ENCODE measurements at places on chromosomes 2 and 18. TPM values are rescaled to one million over a fixed set of nuclear protein-coding genes. Genes with fewer than 3 reads are reported as not detected.

ALLC gene
- polyA plus RNA-seq, result not detected

ZSWIM2 gene
- polyA plus RNA-seq, result not detected

MEIS1 gene
- 55.7 TPM for polyA plus RNA-seq

OXER1 gene
- polyA plus RNA-seq, result 0.22 TPM

SCYGR4 gene
- not detected for polyA plus RNA-seq

SLC9A2 gene
- 0.08 TPM for polyA plus RNA-seq

G6PC2 gene
- polyA plus RNA-seq, result not detected

GKN2 gene
- polyA plus RNA-seq, result not detected

DNA sequence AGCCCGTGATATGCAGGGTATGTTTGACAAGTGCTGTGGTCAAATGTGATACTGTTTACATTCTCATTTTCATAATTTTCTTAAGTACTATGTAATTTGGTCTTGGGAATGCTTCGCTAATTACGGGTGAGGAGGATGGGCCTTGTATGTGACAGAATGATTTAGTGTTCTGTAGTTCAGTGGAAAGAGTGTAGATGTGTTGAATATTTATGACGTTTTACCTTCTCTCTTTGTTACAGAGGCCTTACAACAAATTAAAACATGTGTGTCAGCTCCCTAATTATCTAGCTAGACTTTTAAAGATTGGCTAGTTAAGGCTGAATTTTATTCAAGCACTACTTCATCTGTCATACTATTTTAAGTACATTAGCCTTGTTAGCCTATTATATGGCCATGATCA, 10.6 kb upstream of the CHRNA1 start:
- DNase-seq, result no peak

- DNase-seq, result no peak
Observed at GRCh38 chr18:58915006-58915799, 50.5 kb downstream of the ZNF532 start.

- DNase-seq, result peak; percentile 10
Observed at GRCh38 chr2:240704651-240705050, 13.0 kb downstream of the AQP12A start.

- no peak for DNase-seq
Observed at GRCh38 chr18:49161627-49162026, 210.9 kb upstream of the SMAD7 start.

DNA sequence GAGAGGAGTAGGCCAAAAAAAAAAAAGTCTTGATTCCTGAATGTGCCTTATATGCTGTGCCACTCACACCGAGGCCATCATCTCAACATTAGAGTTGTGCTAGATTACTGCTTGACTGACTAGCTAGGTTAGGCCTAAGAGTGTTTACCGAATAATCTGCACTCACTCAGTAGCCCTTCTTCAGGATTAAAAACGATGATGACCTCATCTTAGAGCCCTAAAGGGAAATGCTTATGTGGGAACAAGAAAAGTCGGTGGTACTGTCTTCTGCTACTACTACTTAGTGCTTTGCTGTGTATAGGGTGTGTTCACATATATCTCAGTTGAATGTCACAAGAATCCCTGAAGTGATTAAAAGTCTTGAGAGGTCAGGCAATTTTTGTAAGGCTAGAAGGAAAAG, 54.3 kb downstream of the THOC1 start:
- no peak for DNase-seq

DNA sequence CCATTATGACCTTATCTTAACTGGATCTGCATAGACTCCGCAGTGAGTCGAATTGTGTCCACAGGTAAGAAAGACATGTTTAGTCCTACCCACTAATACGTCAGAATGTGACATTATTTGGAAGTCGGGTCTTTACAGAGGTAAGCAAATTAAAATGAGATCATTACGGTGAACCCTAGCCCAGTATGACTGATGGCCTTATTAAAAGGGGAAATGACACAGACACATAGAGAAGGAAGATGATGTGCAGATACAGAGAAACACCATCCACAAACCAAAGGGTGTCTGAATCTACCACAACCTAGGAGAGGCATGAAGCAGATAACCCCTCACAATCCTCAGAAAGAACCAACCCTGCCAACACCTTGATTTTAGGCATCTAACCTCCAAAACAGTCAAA, 135.6 kb downstream of the GALNT1 start:
- DNase-seq, result no peak

- no peak for DNase-seq
Observed at GRCh38 chr2:192017844-192018243, 171.0 kb upstream of the CAVIN2 start.

DNA sequence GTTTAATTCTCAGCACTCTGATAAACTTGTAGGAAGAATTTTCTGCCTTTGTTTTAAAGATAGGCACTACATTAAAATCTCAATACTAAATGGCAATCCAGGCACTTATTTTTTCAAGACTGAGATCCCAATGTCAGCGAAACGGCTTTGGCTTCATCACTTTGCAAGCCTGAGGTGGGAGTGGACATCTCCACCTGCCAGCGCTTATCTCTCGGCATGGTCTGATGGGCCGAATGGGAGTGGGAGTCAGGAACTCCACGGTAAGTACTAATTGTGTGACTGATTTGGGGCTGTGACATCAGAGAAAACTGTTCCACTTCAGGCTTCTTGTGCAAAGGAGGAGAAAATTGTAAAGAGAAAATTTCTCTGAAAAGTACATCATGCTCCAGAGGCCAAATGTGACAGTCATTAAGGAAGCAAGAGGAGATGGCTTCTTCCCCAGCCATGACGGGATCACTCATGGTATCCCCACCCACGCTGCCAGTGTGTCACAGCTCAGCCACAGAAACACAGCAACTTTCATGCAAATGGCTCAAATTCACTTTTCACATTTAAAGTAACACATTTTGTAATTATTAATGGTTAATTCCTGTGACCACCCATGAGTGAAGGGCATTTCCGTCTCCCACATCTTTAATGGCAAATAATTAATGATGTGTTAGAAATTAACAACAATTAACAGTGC, 385.5 kb upstream of the HNRNPA3 start:
- DNase-seq, result no peak

DNA sequence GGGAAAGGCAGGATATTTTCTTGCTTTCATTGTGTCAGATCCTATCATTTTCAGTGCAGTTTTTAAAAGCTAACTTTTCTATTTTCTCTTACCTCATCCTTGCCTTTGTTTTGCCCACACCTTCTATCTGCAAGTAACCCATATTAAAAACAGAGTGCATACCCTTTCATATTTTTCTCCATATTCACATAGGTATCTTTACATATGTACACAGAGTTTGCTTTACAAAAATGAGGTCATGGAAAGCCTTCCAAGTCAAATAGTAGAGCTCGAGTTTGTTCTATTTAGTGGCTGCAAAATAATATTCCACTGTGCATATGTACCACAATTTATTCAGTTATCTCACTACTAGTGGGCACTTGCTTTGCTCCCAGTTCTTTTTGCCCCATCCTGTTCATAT, 3.9 kb upstream of the DHRS9 start:
- DNase-seq, result no peak

DNA sequence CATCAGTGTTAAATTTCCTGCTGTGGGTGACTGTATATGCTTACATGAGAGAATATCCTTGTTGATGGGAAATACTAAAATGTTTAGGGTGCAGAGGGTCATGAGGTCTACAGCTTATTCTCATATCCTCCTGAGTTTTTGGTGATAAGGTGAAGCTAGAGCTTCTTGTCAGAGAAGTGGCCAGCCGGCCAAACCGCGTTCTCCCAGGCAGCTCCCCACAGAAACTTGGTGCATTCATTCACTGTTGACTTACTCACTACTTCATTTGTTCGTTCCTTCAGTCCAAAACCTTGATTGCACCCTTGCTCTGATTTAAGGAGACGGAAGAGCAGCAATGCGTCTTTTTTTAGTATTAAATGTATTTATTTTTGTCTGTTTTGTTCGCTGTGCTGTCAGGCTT, 8.7 kb downstream of the SNED1 start:
- DNase-seq, result no peak

DNA sequence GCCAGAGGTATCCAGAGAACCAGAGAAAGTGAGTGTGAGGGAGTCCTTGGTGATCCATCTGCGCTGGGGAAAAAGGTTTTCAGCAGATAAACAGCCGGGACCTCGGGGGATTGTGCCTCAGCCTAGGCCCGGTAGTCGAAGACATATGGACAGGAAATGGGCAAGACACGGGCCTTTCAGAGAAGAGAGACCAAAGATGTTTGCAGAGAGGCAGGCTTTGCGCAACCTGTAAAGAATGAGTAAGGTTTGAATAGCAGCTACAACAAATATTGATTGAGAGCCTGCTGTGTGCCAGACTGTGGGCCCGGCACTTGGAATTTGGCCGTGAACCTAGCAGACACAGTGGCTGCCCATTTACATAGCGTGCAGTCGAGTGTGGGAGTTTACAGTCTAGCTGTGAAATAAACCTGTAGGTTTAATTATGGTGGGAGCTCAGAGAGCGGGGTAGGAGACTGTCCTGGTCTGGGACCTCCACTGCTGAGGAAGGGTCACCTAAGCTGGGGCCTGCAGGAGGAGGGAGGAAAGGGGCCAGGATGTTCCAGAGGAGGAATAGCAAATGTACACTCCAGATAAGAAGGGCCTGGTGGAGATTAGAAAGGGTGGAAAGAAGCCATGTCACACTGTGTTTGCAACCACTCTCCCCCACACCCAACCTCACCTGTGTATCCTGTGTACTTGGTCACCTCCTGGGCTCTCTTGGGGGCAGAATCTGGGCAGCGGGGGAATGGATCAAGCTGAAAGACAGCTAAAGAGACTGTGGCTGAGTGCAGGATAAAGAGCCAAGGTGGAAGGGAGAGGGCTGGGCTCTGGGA, 3.0 kb downstream of the SH2D6 start:
- peak; percentile 13 for DNase-seq

GRCh38 chr2:241909769-241910168, 40.2 kb downstream of the RTP5 start:
- peak; percentile 2 for DNase-seq

- no peak for DNase-seq
Observed at GRCh38 chr2:212136216-212136795, 402.3 kb downstream of the ERBB4 start.

DNA sequence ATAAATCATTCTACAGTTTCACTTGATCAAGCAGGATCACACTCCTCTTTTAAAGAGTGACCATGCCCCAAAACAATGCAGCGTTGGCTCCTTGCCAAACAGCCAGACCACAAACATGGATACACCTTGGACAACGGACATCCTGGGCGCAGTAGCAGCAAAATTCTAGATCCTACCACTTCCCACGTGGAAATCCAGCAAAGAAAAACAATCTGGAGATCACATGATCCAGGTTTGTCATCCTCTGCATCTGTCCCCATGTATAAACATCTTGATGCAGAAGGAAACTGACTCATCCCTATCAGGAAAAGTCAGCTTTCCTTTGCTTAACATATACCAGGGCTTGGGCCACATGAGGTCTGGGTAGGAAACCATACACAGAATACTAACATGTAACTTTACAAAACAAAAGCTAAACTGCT, 53.1 kb downstream of the ZNF521 start:
- DNase-seq, result peak; percentile 61

DNA sequence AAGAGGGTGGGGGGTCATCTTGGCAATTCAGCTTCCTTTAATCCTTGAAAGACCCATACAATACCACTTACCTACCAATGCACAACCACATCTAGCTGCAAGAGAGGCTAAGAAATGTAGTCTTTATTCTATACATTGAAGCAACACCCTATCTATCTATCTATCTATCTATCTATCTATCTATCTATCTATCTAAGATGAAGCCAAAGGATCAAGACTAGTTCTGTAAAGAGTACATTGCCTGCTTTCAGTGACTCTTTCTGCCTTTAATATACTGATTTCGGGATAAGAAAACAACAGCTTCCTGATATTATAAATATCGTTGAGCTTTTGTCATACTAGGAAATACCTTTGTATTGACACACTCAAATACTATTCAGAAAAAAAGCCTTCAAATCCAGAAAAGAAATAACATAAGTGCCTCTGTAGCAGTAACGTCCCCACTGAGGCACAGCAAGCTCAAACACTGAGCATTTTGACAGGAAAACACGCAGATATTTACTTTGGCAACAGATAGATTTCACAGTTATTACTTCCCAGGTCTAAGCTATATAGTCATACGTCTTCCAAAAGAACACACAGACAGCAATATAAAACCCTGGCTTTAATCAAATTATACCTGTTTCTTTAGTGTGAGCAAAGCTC, 139.4 kb upstream of the SERTAD2 start:
- no peak for DNase-seq

DNA sequence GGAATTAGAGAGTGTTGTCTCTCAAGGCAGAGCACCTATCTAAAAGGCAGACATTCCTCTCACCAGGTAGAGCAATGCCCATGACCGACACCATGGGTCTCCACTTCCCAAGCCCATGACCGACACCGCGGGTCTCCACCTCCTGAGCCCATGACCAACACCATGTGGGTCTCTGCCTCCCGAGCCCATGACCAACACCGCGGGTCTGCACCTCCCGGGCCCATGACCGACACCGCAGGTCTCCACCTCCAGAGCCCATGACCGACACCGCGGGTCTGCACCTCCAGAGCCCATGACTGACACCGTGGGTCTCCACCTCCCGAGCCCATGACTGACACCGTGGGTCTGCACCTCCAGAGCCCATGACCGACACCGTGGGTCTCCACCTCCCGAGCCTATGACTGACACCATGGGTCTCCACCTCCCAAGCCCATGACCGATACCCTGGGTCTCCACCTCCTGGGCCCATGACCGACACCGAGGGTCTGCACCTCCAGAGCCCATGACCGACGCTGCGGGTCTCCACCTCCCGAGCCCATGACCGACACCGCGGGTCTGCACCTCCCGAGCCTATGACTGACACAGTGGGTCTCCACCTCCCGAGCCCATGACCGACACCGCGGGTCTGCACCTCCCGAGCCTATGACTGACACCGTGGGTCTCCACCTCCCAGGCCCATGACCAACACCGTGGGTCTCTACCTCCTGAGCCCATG, 262.4 kb upstream of the SALL3 start:
- DNase-seq, result no peak

DNA sequence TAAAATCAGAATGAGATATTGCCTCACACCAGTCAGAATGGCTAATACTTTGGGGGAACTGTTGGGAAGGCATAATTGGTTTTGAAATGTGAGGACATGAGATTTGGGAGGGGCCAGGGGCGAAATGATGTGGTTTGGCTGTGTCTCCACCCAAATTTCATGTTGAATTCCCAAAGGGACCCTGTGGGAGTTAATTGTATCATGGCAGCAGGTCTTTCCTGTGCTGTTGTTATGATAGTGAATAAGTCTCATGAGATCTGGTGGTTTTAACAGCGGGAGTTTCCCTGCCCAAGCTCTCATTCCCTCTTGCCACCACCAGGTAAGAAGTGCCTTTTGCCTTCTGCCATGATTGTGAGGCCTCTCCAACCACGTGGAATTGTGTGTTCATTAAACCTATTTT, 59.6 kb downstream of the CSRNP3 start:
- no peak for DNase-seq

DNA sequence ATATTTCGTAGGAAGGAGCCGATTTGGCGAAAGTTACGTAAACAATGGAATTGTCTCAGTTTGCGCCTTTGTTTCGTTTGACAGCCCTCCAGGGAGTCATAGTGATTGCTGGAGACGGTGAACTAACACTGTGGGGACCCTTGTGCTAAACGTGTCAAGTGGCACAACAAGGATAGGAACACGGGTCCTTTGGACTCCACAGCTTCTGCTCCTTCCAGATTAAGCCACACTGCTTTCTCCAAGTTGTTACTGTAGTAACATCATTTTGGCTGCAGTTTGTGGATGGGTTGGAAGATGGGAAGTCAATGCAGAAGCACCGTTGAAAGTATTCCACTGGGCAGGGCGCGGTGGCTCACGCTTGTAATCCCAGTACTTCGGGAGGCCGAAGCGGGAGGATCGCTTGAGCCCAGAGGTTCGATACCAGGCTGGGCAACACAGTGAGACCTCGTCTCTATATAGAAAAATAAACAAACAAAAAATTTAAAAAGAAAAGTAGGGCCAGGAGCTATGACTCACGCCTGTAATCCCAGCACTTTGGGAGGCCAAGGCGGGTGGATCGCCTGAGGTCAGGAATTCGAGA, 636 bp upstream of the IMMT start:
- DNase-seq, result peak; percentile 32
